ENCODE measurements at places on chromosomes 11 and 22.

DNA sequence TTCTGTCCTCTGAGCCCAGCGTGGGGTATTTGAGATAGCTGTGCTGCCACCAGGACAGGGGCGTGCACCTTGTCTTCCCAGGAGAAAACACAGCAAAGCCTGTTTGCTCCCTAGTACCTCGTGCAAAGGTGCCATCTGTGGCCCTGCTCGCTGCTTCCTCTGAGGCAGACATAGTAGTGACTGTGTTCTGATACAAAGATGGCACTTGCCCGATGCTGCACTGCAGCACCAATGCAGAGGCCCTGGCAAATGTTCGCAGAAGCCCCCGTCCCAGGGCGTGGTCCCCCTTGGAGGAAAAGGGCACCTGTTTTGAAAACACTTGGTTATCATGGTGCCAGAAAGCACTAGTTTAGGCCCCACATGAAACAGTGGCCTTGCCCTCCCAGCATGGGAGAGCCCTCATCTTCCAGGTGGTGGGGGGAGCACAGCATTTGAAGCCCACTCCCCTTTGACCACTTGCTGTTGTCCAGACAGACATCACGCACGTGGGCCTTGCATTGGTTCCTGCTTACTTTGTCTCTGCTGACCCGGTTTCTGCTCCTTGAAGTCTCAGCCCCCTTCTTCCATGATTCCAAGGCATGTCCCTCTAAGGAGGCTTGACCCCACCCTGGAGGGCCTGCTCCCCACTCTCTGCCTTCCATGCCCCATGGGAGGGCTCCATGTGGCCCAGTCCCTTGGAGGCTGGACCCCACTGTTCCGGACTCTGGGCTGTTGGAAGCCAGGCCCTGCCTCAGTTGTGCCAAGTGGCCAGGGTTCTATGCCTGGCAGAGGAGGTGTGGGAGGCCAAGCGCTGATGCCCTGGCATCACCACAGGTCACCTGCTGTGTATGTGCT is 109.4 kb downstream of the KCNQ1OT1 start:
- DNase-seq = no peak

DNA sequence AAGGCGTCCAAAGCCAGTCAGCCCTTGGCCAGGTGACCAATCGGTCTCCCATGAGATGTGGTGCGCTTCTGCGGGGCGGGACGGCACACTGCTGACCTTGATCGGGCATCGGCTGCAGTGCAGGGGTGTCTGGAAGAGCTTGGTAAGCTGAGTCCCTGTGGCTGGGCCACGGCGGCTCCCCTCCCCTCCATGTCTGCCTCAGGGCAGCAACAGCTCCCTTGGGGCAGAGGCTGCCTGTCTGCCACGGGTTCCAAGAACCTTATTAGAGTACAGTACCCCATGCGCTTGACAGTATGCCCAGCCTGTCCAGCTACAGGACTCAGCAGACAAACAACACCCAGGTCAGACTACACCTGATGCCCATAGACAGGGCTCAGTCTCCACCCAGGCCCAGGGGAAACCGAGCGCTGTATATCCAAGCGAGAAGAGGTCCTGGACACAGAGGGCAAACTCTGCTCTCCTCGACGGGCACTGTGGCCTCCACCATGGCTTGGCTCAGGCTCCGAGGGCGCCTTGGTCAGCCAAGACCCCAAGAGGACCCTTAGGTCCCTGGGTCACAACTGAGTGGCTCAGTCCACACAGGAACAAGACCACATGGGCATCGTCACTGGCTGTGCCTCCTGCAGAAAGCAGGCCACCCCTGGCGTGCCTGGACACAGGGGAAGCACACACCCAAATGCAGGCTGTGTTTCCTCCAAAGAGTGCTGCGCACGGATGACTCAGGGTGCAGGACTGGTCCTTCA is 18.9 kb downstream of the TSPAN32 start:
- DNase-seq = no peak

GRCh38 chr11:61617515-61617914 is 36.6 kb upstream of the SYT7 start:
- DNase-seq = no peak

DNA sequence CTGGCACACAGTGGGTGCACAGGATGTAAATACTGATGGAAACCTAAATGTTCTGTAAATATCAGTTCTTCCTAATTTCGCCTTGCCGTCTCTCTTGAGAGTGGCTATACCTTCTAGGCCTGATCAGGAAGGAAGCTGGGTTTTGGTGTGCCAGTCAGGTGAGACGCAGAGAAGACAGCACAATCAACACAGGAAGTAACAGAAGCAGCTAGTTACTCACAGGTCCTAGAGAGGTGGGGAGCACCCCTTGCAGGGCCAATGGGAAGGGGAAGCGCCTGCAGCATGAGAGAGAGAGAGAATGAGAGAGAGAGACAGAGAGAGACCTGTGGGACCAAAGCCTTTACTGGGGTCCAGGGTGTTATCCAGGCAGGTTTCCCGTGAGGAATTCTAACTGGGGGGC is 80.8 kb downstream of the FBLN1 start:
- DNase-seq = no peak

DNA sequence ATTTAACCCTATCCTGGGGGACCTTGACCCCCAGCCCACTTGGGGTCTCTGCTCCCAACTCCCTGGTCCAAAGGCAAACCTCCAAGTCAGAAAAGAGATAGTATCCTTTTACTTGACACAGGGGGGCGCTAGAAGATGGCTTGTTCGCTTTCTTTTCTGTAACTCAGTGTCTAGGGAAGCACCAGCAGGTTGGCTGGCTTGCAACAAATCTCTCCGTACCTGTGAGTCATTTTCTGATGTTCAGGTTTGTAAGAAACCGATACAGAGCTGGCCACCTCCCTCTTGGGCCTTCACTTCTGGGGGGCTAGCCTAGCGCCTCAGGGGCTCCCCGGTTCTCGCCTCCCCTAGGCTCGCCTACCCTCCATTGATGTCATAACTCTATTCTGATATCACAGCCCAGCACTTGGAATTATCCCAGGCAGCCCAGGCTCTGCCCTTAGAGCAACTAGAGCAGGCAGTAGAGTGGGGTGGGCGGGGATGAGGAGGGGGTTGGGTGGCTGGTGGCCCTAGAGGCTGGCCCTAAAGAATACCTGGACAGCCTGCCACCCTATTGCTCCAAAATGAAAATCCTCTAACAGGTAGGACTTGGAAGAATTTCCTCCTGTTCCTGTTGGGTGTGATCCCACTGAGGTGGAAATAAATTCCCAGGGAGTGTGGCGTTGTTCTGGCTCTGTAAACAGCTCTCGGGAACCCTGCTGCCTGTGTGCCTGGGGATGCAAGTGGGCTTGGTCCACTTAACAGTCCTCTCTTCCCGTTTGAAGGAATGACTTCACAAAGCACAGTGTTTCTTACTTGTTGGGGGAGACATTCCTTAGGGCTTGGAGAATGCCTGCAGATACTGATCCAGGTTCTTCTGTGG is 69.4 kb downstream of the OSBP2 start:
- peak; percentile 14 for DNase-seq

GRCh38 chr11:2911088-2911784 is 18.0 kb downstream of the PHLDA2 start:
- no peak for DNase-seq

- DNase-seq = no peak
These were observed 33.0 kb downstream of the CHID1 start for GRCh38 chr11:877565-877964.

Measured in T-helper 9 cell (primary cell).